ENCODE measurements at places on chromosomes 2 and 18.

DNA sequence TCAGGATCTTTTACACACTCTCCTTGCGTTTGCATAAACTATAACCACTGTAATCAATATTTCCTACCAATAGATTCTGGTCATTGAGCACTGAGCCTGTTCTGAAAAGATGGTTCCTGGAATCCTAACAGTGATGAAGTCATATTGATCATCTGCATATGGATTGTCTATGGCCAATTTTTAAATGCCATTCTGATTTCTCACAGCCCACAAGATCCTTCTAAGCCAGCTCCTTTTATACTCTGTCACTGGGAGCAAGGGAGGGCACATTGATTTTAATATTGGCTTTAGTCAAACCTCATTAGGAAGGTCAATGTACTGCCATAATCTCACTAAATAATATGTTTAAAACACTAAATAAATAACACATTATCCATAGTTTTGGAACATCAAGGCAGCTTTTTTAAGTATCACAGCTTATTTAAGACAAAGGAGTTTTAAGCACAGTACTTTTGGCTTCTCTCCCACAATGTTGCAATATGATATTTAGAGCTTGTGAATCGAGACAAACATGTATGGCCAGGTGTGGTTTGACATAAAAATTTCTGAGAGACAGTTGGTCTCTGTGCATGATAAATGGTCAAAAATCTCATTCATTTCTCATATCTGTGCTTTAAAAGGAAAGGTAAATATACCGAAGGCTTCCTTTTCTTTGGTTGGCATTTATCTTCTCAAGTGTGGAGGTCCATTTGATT lies 267.3 kb downstream of the MTX2 start:
- DNase-seq, result no peak

DNA sequence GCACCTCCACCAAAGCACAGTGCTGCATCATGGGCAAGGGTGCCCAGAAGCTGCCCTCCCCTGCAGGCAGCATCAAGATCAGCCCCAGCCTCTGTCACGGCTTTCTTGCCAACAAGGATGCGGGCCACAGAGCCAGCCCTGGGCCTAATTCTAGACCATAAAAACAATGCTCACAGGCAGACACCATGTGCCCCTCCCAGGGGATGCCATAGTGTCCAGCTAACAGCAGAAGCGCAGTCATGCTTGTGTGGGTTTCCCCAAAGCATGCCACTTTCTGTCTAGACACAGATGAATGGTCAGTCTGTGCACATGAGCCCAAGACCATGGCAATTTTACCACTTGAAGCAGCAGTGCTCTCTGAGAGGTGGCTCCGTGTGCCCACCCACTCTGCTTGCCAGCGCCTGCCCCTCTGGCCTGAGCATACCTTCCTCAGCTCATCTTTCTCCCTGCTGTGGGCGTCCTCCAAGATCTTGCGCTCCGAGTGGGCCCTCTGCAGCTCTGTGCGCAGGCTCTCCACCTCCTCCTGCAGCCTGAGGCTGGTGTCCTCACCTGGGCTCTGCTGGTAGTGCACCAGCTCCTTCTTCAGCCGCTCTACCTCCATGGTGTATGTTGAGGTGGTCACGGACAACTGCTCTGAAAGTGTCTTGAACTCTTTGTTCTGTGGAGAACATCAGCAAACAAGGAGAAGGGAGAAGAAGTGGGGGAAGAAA lies 81.3 kb upstream of the ACAA2 start:
- DNase-seq, result no peak

- no peak for DNase-seq
Measured at GRCh38 chr2:204687776-204688175, 142.5 kb downstream of the PARD3B start.

GRCh38 chr2:29117636-29118303 lies 2.6 kb downstream of the CLIP4 start:
- no peak for DNase-seq

DNA sequence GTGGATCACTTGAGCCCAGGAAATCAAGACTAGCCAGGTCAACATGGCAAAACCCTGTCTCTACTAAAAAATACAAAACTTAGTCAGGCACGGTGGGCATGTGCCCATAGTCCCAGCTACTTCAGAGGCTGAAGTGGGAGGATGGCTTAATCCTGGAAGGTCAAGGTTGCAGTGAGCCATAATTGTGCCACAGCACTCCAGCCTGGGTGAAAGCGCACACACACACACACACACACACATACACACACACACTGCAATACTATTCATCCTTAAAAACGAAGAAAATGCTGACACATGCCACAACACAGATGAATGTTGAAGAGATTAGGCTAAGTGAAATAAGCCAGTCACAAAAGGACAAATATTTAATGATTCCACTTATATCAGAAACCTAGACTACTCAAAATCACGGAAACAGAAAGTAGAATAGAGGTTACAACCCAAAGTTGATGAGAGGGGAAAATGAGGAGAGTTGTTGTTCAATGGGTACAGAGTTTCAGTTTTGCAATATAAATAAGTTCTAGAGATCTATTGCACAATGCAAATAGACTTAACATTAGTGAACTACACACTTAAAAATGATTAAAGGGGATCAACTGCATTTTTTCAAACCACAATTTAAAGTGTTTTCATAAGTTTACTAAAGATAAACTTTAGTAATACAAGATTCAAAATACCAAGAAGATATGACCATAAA lies 114.5 kb downstream of the USP34 start:
- DNase-seq, result no peak

- no peak for DNase-seq
Measured at GRCh38 chr2:201888426-201888800, 82.1 kb downstream of the CDK15 start.

- no peak for DNase-seq
Measured at GRCh38 chr2:143949121-143949848, 570.6 kb downstream of the ZEB2 start.

DNA sequence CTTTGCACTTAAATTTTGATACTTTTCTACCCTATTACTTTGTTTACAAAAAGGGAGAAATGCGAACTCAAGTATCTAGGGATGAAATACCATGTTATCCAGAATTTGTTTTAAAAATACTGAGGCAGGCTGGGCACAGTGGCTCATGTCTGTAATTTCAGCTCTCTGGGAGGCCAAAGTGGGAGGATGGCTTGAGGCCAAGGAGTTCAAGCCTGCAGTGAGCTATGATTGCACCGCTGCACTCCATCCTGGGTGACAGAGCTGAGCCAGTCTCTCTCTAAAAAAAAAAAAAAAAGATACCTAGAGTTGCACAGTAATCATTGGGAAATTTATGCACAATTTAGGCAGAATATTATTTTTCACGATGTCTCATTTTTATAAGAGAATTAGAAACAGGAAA lies 12.4 kb upstream of the VAPA start:
- no peak for DNase-seq

GRCh38 chr18:10499230-10499629 lies 26.6 kb upstream of the NAPG start:
- no peak for DNase-seq

DNA sequence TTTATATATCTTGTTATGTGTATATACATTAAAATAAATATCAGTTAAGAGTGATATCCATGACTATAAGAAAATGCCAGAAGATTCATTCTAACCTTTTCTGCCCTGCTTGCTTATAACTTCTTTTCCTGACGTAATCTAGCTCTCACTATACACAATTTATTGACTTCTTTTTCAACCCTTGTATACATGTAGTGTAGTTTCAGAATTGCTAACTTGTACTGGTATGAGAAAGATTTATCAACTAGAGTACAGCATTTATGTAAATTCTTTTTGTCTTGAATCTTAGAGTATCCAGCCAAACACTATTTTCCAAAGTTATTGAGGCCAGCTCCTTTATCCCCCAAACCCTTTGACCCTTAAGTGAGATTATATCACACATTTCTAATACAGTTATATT lies 798.0 kb upstream of the RAB6C start:
- no peak for DNase-seq

GRCh38 chr18:3715231-3716080 lies 265.5 kb downstream of the TGIF1 start:
- no peak for DNase-seq

DNA sequence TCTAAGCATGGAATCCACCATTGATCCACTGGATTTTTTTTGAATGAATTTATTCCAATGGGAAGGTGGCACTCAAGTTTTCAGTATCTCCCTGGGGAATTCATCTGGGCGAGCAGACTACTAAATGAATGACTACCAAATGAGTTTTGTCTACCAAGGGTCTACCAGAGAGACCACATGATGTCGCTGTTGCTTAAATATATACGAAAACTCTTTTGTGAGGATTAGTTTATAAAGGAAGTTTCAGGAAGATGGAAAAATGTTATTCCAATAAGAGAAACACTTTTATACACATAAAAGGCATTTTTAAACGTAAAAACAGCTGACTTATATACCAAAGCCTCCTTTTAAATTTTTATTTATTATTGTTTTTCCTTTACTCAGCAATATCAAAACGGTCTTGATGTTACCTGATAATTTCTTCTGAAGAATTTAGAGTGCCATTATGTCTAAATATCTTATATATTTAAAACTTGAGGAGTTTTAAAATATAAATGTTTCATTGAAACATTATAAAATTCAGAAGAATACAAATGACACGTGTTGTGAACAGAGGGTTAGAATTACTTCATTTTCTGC lies 139.7 kb downstream of the HRH4 start:
- no peak for DNase-seq

DNA sequence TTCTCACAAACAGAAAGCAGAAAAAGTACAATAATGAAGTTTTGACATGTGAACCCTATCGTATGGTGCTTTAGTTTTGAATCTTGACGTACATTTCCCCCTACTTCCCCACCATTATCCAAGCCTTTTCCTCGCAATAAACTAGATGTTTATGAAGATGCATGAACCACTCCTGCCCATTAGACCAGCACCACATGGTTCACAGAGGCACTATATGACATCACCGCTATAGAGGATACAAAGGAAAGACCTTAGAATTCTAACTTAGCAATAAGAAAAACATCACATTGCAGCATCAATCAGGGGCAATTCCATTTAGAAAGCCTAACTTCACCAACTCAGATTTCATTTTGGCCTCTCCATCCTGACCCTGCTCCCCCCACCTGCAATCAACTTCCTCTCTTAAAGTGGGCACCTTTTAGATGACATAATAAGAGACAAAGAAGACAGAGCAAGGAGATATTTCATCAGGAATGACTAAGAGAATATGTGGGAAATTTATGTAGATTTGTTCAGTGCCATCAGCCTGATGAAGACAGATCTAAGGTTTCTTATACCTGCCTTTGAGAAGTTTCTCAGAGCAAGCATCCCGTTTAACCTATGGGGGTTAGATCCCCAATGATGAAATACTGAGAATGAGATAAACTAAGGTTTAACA lies 124.9 kb downstream of the PIGN start:
- DNase-seq, result no peak

GRCh38 chr18:74183130-74183529 lies 34.8 kb downstream of the TIMM21 start:
- no peak for DNase-seq

GRCh38 chr2:240601831-240602160 lies 15.3 kb downstream of the CAPN10 start:
- DNase-seq, result no peak

DNA sequence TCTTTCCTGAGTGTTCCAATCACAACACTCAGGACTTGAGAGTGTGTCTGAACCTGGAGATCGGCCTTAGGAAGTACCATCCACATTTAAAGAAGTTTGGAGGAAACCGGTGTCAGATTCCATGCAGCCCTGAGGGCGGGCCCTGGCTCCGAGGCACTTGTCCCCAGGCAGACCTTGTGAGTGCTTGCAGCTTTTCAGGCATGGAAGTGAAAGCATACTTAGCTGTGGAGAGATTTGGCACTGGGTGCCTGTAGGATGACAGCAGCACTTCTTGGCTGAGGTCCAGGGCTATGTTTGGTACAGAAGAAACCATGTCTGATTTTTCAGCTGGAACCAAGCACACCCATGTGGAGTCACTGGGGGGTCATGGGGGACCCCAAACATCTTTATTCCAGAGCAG lies 230.8 kb downstream of the SEPTIN10 start:
- no peak for DNase-seq

DNA sequence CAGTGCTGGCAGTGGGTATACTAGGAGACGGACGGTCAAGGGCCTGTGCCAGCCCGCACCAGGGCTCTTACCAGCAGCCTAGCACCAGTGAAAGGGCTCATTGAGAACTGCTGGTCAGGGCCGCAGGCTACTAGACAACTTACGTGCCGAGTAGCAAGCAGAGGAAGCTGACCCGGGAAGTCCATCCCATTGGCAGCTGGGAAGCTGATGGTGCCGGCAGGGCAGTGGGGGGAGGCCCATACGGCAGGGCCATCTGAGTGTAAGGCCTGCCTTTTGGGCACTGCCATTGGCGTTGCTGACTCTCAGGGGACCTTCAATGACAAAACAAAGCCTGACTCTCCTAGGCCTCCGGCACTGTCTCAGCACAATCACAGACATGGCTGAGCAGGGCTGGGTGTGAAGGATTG lies 20.6 kb downstream of the EFR3B start:
- DNase-seq, result no peak

DNA sequence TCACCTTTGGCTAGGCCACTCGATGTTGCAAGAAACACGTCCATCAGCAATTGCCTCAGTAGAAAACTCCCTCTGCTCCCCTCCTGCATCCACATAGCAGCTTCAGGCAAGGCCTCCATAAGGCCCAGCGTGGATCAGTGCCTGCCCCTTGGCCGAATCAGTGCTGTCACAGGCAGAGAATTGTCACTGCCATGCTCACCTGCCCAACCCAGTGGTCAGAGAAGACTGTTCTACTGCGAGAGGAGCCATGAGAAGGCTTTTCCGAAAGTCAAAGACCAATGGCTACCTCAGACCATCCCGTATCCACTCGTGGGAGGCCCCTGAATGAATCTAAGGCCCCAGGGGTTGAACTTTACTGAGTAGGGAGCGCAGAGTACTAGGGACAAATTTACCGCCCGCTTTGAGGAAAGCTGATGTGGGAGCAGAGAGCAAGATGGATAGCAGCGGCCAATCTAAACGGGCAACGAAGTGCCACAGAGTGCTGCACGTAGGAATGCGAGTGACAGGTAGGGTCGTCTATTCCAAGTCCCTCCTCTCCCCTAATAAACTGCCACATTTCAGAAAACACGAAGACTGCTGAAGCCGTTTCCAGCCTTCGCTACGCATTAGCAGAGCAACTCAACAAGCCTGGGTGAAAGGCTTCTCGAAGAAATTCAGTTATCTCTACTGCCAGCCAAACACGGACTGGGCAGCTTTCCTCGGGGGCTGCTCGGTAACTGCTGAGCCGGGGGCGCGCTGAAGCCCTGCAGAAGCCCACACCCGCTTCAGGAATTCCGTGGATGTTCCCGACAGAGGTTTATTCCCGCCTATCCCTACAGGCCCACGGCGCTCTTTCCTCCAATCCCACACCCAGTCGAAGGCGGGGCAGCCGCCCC lies 968 bp upstream of the RALBP1 start:
- no peak for DNase-seq

DNA sequence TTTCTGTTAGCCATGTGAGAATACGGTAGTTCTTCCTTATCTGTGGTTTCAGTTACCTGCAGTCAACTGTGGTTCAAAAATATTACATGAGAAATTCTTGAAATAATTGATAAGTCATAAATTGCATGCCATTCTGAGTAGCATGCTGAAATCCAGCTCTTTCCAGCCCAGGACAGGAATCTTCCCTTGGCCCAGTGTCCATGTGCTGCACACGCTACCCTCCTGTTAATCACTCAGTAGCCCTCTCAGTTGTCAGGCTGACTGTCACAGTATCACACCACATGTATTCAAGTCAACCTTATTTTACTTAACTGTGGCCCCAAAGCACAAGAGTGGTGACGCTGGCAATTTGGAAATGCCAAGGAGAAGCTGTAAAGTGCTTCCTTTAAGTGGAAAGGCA lies 141.1 kb downstream of the TANC1 start:
- DNase-seq, result no peak

- no peak for DNase-seq
Measured at GRCh38 chr2:182069416-182069815, 83.8 kb downstream of the PPP1R1C start.

- DNase-seq, result no peak
Measured at GRCh38 chr2:104851291-104852089, 2.4 kb upstream of the POU3F3 start.
